Astrocyte of the spinal cord (primary cell): ENCODE measurements at places on chromosomes 16 and 17.
A peak's percentile ranks its signal among the peaks of the same experiment; 100 is the strongest.

DNA sequence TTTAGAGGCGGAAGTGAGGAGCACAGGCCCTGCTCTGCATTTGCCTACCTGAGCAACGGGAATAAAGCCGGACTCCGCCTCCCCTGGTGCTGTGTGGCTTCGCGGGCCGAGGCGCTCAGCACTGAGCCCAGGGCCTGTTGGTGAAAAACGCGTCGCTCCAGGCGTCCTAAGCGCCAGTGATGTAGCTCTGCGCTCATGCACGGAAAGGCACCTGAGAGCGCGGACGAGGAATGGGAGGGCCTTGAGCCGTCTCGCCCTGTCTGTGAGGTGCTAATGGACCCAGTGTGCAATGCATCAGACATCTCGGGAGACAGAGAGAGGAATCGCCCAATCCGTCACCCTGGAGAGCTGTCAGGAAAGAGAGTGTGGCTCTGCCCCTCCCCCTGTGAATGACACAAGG, 17.2 kb upstream of the ATP2A3 start:
- DNase-seq = no peak

- no peak for DNase-seq
Measured at GRCh38 chr17:39628655-39629493, 2.1 kb downstream of the PPP1R1B start.

GRCh38 chr17:9676820-9677310, 31.5 kb downstream of the USP43 start:
- DNase-seq = peak; percentile 90

DNA sequence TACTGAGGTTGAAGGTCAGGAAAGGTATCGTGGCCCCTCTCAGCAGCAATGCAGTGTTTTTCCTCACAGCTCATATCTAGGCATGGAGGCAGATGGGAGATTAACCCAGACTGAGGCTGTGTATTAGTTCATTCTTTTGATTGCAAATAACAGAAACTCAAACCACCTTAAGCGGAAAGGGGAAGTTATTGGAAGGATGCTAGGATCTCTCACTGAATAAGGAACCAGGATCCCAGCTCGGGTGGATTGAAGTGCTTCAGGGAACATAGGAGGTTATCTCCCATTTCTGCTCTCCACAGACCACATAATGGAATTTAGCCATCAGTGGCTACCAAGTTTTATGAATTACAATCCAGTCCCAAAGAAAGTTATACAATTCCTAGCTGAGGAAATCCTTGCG, 8.2 kb downstream of the ZNF689 start:
- DNase-seq = no peak

DNA sequence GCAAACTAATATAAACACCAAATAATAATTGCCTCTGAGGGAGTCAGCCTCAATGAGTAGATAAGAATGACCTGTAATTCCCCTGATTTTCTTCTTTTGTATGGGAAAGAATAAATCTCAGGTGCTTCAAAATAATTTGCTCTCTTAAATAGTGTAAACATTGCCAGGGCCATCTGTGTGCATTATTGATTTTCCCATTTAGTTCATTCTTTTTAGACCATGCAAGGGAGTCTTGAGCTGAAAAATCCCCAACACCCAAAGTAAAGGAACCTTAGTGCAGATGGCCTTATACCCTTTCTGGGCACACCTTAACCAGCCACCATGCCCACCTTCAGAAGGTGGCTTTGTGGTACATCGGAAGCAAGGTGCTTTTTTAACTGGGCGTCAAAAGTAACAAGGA, 267.2 kb downstream of the TMEM114 start:
- no peak for DNase-seq

- DNase-seq = no peak
Measured at GRCh38 chr16:5005916-5006315, 27.8 kb downstream of the NAGPA start.

- no peak for DNase-seq
Measured at GRCh38 chr16:10664720-10665126, 30.0 kb downstream of the TEKT5 start.
